Adipose tissue (tissue), 3 donors: ENCODE measurements at places on chromosomes 12 and 14. TPM values are rescaled to one million over a fixed set of nuclear protein-coding genes. Genes with fewer than 3 reads are reported as not detected.

The KRT2 gene
- not detected for polyA plus RNA-seq

The NELL2 gene
- 0.97 TPM for polyA plus RNA-seq

The NAA30 gene
- polyA plus RNA-seq: 6.4 TPM

The SYCP3 gene
- not detected for polyA plus RNA-seq

The FCF1 gene
- polyA plus RNA-seq: 26.8 TPM

The EFS gene
- 11.1 TPM for polyA plus RNA-seq

The EEA1 gene
- polyA plus RNA-seq: 1.9 TPM

The ABCC9 gene
- polyA plus RNA-seq: 2.4 TPM

The LALBA gene
- polyA plus RNA-seq: not detected

The GNB3 gene
- polyA plus RNA-seq: 0.86 TPM

The PMCH gene
- not detected for polyA plus RNA-seq

The KRT80 gene
- 0.19 TPM for polyA plus RNA-seq

The CCDC60 gene
- polyA plus RNA-seq: not detected
